ENCODE measurements at places on chromosomes 6 and 20.

GRCh38 chr6:166796610-166797009 is 159.7 kb downstream of the RNASET2 start:
- DNase-seq = no peak

DNA sequence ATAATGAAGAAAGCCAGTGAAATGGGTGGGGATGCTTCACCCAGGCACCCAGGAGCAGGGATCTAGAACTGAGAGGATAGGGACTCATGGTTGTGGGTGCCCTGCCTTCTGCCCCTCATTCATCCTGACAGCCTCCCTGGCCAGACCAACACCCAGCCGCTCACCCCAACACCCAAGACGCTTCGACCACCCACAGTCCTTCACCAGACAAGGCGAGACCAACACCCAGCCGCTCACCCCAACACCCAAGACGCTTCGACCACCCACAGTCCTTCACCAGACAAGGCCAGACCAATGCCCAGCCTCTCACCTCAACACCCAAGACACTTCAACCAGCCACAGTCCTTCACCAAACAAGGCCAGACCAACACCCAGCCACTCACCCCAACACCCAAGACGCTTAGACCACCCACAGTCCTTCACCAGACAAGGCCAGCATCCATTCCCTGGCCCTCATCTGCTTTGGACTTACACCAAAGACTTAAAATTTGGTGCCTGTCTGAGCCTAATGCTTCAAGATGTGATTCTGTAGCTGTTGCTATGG is 131.5 kb downstream of the ANKRD60 start:
- DNase-seq = no peak

DNA sequence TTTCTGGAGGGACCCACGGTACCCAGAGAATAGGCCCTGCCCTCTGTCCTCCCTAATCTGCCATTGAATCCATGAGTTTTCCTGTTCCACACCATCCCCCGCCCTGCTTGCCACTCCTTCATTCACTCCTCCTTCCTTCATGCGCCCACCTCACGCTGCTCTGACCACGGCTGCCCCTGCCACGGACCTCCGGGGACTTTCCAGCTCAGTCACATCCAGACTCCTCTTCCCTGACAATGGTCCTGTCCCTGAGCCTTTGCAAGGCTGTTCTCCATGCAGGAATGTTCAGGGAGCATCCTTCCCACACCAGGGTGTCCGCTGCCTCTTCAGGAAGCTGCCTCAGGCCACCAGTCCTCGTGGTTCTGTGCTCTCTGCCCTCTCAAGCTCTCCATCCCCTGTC is 25.9 kb downstream of the GLP1R start:
- DNase-seq = no peak

DNA sequence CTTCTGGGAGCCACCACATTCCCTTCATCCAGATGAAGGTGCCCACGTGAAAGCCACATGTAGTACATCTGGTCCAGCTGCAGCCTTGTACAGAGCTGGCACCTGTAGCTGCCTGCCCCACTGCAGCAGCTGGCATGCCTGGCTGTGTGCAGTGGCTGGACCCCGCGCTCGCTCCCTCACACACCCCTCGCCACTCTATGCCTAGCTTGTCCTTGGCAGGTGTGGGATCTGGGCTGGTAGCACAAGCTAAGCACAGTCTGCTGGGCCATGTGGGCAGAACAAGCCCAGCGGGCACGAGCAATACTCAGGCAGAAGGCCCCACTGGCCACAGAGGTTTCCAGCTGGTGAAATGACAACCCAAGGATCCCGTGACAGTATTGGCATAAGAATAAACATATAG is 199.4 kb upstream of the PRND start:
- DNase-seq = no peak

DNA sequence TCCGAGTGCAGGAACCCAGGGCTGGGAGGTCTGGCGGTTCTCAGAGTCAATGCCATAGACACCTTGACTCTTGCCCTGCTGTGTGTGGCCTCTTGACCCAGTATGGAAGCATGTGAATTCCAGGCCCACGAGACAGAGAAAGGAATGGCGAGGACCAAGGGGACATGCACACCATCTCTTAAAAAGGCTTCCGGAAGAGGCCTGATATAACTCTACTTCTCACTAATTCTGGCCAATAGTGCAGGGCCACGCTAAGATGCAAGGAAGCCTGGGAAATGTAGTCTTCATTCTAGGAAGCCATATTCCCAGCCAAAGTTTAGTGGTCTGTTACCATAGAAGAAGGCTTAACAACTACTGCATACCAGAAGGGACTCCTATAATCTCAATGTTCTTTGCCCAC is 177.0 kb upstream of the KCNG1 start:
- DNase-seq = no peak

DNA sequence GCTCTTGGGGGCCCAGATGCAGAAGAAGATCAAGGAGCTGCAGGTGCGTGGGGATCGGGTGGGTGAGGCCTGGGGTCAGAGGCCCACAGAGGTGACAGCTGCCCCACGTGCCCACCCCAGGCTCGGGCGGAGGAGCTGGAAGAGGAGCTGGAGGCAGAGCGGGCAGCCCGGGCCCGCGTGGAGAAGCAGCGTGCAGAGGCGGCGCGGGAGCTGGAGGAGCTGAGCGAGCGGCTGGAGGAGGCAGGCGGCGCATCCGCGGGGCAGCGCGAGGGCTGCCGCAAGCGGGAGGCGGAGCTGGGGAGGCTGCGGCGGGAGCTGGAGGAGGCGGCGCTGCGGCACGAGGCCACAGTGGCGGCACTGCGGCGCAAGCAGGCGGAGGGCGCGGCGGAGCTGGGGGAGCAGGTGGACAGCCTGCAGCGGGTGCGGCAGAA is 41.5 kb downstream of the MYH7B start:
- no peak for DNase-seq

DNA sequence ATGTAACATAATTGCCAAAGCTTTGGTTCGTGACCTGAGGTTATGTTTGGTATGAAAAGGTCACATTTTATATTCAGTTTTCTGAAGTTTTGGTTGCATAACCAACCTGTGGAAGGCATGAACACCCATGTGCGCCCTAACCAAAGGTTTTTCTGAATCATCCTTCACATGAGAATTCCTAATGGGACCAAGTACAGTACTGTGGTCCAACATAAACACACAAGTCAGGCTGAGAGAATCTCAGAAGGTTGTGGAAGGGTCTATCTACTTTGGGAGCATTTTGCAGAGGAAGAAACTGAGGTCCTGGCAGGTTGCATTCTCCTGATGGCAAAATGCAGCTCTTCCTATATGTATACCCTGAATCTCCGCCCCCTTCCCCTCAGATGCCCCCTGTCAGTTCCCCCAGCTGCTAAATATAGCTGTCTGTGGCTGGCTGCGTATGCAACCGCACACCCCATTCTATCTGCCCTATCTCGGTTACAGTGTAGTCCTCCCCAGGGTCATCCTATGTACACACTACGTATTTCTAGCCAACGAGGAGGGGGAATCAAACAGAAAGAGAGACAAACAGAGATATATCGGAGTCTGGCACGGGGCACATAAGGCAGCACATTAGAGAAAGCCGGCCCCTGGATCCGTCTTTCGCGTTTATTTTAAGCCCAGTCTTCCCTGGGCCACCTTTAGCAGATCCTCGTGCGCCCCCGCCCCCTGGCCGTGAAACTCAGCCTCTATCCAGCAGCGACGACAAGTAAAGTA is 547 bp upstream of the ESR1 start:
- DNase-seq = no peak

GRCh38 chr6:115442323-115442722 is 618.4 kb downstream of the FRK start:
- DNase-seq = no peak

GRCh38 chr20:57567471-57568079 is 6.7 kb downstream of the PCK1 start:
- no peak for DNase-seq

DNA sequence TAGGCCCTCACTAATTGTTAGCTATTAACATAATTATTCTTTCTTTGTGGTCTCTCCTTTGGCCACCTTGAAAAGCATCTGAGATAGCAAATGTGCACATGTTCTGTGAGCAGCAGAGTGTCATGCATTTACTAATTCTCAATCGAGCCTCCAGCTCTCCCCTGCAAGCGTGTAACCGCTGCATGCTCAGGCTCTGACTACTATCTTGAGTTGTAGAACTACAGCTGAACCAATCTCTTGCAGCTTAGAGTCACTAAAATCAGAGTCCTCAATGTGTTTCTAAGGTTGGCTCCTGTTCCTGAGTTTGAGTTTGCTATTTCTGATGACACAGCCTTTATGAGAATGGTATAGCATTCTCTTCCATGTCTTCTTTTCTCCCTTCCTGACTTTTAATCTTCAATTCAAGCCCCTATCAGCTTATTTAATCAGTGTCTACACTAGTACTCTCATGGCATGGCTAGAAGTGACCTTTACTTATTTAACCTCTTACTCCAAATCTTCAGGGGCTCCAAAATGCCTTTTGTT is 65.5 kb downstream of the PPP1R3G start:
- no peak for DNase-seq

All from NCI-H2029 treated with DMSO at 0.1 percent for 48 hours (cell line).